ENCODE measurements at places on chromosomes 13 and 19.

DNA sequence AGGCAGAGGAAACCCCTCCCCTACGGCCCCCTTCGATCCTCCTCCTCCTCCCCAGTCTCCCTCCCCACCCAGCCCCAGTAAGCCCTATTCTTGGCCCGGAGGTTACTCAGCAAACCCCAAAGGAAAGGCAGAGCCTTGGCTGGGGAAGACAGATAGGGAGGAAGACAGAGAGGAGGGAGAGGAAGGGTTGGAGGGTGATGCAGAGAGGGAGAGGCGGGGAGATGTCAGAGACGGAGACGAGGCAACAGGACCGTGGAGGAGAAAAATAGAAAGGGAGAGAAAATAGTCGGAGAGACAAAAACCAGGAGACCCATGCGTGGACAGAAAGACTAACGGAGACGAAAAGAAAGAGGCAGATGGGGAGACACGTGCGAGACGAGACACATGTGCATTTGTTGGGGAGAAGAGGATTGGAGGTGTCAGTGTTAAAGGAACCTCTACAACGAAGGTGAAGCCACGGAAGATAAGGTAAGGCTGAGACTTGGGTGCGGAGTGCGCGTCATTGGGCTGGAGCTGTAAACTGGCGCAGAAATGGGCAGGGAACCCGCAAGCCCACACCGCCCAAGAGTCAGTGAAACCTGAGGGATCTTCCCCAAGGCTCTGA is 2.9 kb downstream of the TGFB1 start:
- DNase-seq = no peak

- no peak for DNase-seq
Measured at GRCh38 chr13:76822698-76823267, 63.4 kb downstream of the KCTD12 start.

- DNase-seq = no peak
Measured at GRCh38 chr13:112702341-112702985, 12.6 kb downstream of the ATP11A start.

DNA sequence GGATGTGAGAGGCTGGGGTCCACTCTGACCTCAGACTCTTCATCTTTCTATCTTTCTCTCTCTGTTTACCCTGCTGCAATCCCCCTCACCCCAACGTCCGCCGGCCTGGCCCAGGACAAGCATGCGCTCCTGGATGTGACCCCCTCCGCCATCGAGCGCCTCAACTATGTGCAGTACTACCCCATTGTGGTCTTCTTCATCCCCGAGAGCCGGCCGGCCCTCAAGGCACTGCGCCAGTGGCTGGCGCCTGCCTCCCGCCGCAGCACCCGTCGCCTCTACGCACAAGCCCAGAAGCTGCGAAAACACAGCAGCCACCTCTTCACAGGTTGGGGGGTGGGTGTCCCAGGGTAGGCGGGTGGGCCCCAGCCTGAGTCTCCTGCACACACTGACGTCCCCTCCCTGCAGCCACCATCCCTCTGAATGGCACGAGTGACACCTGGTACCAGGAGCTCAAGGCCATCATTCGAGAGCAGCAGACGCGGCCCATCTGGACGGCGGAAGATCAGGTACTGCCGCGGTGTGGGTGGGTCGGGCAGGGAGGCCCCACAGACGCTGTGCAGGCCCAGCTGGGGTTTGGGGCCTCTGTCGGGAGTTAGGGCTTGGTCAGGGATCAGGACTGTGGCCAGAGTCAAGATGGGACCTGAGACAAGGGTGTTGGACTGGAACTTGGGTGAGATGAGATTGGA is 15.0 kb downstream of the APBA3 start:
- no peak for DNase-seq

GRCh38 chr13:102589301-102589822 is 7.4 kb upstream of the TPP2 start:
- no peak for DNase-seq

DNA sequence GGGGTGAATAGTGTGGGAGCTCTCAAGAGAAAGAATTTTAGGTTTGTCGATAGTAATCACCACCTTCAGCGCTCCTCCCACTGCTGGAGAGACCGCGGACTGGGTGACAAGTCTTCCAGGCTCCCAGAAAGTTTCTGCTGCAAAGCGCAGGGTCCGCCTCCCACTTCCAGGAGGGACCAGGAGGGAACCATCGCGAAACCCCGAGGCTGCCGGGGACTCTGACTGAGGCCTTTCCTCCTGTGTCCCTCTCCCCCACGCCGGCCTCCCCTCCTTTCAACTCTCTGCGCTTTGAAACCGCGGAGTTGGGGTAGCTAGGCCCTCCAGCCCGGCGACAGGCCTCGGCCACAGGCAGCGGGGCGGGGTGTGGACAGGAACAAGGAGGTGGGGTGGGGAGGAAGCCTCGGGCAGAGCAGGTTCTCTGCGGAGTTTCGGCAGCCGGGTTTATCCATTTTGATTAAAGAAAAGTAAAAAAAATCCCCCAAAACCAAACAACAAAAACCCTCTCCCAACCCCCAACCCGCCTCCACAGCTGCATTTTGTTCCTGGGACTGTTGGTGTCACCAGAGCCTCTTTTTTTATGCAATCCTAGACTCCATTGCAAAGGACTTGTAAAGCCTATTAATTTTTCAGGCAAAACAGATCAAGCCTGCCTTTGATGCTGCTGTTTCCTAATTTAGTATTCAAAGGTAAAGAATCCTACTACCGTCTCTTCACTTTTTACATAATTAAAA is 157.2 kb downstream of the TM9SF2 start:
- DNase-seq = no peak

DNA sequence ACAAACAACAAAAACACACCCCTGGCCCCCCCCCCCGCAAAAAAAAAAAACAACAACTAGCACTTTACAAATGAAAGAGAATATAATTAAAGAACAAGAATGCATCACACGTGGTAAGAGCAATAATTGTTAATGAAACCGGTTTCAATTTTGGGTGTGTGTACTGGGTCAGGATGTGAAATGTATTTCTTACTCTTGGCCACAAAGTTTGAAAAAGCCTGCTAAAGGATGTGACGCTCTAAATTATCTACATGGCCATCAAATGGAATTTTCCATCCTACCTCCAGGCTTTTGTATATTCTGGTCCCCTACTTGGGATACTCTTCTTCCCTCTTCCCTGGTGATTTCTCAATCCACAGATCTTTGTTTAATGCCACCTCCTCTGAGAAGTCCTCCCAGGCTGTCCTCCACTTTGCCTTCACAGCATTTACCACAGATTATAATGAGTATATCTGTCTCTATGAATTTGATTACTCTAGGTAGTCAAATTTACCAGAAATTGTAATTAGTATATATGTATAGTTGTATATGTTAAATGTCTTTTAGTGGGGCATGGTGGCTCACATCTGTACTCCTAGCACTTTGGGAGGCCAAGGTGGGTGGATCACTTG is 2.1 kb downstream of the SARS2 start:
- no peak for DNase-seq

- DNase-seq = no peak
Measured at GRCh38 chr19:1067341-1067957, 482 bp downstream of the ARHGAP45 start.

- no peak for DNase-seq
Measured at GRCh38 chr13:66069570-66069969, 1160.6 kb downstream of the PCDH9 start.

GRCh38 chr13:112879283-112879833 is 89.7 kb upstream of the MCF2L start:
- DNase-seq = no peak

GRCh38 chr19:17831419-17831888 is 10.1 kb upstream of the INSL3 start:
- DNase-seq = no peak

DNA sequence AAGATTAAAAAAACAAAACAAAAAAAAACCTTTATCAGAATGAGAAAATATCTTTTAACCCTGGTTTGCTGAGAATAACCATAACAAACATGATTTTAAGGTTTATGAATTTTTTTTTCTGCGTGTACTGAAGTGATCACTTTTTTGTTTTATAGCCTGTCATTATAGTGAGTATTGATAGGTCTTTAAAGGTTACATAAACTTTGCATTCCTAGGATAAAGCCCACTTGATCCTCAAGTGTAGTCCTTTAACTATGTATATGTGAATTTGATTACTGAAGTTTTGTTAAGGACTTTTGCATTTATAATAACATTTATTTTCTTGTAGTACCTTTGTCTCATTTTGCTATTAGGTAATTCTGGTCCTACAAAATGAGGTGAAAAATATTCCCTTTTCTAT is 709.8 kb upstream of the PCDH20 start:
- DNase-seq = no peak

DNA sequence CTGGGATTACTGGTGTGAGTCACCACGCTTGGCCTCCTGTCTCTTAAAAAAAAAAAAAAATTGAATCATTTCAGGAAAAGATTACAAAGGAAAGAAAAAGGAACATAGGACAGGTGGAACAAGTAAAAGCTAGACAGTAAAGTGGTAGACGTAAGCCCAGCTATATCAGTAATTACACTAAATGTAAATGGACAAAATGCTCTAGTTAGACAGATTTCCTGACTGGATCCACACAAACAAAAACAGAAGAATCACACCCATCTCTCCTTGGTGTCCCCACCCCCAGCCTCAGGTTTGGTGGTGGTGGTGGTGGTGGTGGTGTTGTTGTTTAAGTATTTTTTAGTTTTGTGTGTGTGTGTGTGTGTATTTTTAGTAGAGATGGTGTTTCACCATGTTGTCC is 6.3 kb upstream of the SPIB start:
- no peak for DNase-seq

DNA sequence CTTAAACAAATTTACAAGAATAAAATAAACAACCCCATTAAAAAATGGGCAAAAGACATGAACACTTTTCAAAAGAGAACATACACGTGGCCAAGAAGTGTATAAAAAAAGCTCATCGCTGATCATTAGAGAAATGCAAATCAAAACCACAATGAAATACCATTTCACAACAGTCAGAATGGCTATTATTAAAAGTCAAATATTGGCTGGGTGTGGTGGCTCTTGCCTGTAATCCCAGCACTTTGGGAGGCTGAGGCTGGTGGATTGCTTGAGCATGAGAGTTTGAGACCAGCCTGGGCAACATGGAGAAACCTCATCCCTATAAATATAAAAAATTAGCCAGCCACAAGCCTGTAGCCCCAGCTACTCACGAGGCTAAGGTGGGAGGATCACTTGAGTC is 89.9 kb downstream of the UBL3 start:
- DNase-seq = no peak

DNA sequence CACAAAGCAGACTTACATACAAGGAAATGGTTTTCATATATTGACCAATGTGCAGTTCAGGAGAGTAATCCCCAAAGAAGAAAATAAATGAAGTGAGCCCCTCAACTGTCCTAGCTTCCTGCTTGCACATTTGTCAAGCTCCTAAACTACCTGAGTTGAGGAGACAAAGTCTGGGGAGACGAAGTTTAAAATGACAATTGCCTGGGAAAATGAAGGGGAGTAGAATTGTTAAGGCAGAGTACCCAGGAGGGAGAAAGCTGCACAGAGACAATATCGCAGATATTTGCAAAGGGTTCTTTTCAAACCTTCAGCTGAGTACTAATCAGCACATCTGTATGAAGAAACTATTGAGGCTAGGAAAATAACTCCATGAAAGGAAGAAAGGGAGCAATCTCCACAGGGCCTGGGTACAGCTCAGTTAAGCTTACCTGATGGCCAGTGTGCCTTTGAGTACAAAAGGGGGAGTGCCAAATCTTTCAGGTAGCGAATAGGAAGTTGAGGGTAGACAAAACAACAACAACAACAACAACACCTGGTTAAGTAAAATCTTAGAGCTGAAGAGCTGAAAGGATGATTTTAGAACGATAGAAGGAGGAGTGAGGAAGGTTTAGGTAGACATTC is 1700.1 kb upstream of the PRR20A start:
- DNase-seq = no peak

GRCh38 chr19:2394054-2394441 is 33.3 kb downstream of the TIMM13 start:
- DNase-seq = no peak

GRCh38 chr19:40717325-40717879 is 490 bp downstream of the ITPKC start:
- DNase-seq = no peak

- no peak for DNase-seq
Measured at GRCh38 chr19:15635016-15635805, 5.5 kb upstream of the CYP4F3 start.

- no peak for DNase-seq
Measured at GRCh38 chr13:51192348-51192747, 29.9 kb upstream of the FAM124A start.

DNA sequence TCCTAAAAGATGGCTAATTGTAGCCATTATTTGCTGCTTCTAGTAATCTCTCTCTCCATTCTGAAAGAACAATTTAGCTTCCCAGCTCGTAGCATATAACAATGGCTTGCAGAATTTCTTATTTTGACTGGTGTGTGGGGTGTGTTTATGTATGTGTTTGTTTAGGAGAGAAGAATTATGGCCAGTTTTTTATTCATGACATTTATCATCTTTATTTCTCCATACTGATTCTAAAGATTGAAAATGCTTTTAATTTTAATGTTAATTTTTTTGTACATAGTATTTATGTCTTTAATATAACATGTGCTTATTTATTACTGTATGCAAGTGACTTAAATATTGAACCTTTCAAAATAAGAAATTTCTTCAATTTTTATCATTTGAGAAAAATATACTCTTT is 115.8 kb upstream of the TMTC4 start:
- DNase-seq = no peak

GRCh38 chr19:51462681-51463080 is 4.4 kb upstream of the SIGLEC8 start:
- no peak for DNase-seq

DNA sequence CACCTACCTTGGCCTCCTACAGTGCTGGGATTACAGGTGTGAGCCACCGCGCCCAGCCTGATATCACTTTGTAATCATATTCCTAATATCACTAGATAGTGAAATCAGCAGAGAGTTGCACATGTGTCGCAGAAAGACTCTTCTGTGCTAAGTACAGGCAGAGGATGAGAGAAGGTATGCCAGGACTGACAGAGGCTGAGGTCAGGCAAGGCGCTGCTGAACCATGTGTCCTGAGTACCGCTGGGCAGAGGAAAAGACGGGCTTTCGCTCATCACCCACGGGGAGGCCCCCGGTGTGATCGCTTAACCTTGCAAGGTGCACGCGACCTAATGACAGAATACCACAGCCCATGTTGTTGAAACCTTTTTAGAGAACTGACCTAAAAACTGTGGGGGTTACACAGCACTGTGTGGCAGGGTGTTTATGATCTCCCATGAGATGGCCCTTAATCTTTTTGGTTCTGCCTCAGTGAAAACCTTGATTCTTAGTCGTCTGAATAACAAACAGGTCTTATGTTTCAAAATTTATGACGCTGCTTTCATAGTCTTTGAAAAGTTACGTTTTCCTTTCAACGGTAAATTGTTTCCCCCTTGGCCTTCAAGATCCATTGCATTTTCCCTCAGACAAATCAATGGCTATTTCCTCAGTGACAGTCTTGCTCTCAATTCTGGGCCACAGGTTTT is 12.2 kb downstream of the GJA3 start:
- DNase-seq = no peak
